T-helper 9 cell (primary cell): ENCODE measurements at places on chromosomes 7 and 10.
A peak's percentile ranks its signal among the peaks of the same experiment; 100 is the strongest.

GRCh38 chr7:113809581-113809980 lies 109.2 kb downstream of the PPP1R3A start:
- no peak for DNase-seq

DNA sequence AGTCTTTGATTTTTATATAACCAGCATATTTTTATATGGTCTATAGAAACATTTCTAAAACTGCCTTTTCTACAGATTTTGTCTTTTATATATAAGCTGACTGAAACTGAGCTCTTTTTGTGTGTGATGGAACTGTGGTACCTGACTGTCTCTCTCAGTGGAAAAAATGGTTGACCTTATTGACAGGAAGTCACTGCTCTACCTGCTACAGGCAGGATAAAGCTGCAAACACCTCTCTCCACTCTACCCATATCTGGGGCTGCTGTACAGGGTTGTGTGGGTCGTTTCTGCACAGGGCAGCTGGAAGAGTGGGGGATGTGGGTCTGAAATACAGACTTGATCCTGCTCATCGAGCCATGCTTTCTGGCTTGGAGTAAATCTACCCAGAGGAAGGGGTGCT lies 48.5 kb downstream of the BBS9 start:
- no peak for DNase-seq

- DNase-seq = no peak
Measured at GRCh38 chr10:5500162-5500670, 846 bp upstream of the CALML5 start.

- DNase-seq = no peak
Measured at GRCh38 chr7:49228426-49229098, 304.2 kb downstream of the CDC14C start.

DNA sequence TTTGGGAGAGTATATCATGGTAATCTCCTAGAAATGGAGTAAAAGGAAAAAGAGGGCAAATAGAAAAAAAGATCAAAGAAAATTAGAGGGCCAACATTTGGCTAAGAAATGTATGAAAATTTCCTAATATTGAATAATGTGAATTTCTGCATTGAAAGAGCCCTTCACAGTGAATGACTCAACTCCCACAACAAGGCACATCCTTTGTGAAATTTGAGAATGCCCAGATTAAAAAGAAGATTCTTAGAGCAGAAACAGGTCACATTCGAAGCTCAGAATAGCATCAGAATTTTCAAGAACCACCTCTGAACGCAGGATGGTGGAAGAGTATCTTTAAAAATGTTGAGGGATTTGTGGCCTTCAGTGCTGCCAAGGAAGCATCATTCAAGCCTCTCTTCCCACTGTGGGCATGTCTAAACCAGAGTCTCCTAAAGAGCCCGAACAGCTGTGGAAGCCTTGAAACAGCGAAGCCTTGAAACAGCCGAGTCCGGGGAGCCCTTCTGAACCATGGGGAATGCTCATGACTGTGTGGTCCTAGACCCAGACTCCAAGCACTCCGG lies 43.6 kb downstream of the GUSB start:
- DNase-seq = no peak

- DNase-seq = no peak
Measured at GRCh38 chr10:87507879-87508483, 3.3 kb downstream of the MINPP1 start.

GRCh38 chr10:52541006-52541473 lies 227.0 kb downstream of the DKK1 start:
- DNase-seq = no peak

DNA sequence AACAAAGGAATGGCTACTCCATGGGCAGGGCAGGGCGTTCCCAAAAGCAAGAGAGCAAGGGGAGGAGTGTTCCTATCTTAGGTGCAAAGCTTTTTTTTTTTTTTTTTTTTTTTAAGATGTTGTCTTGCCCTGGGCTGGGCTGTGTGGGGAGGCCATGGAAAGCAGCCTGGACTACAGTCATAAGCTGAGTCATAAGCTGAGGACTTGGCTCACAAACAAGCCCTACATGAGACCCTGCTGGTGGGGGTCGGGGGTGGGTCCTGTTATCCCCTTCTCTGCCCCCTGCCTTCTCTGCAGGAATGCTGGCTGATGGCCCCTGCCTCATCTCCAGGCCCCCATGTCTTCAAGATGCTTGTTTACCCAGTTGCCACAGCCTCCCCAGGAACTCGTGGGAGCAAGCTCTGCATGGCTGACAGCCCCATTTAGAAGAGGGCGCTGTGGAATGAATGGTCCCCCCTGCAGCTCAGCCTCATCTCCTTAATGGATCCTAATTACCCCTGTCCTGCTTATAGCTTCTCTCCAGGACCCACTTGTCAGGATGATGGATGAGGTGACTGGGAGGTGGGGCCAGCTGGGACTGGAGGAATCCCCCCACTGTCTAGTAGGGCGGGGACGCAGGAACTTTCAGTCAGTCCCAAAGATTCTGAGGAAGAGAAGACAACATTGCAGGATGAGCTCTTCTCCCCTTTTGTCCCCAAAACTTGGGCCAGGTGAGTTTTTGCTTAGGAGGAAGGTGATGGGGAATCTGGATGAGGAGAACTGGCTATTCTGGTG lies 340.8 kb upstream of the PODXL start:
- DNase-seq = no peak

- DNase-seq = no peak
Measured at GRCh38 chr10:84784749-84785148, 456.4 kb downstream of the CCSER2 start.

DNA sequence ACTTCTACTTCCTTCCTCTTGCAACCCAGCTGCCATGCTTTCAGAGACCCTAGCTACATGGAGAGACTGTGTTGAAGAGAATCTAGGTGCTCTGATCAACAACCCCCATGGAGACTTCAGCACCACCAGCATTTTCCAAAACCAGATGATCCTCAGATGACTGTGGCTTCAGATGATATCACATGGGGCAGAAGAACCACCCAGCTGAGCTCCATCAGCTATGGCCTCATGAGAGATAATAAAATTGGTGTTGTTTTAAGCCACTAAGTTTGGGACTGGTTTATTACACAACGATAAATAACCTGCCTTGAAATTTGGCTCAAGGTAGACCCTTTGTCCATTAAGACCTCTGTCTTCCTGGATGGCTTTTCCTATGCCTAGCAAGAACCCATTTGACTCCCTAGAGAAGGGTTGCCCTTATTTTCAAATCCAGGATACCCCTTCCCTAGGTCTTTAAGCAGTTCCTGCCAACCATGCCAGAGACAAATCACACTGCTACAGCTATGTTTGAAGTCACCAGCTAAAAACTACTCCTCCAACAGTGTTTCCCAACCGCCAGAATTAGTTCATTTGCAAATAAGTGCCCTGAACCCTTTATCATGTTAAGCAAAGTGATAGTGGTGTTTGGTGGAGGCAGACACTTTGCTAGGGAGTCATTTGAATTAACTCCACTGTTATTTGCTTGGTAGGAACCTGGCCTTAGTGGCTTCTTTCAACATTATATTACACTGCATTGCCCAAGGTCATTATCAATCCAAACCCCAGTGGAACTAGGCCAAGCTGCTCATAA lies 136.9 kb upstream of the PALS2 start:
- no peak for DNase-seq

GRCh38 chr10:21756707-21757106 lies 222.7 kb downstream of the MLLT10 start:
- DNase-seq = no peak

DNA sequence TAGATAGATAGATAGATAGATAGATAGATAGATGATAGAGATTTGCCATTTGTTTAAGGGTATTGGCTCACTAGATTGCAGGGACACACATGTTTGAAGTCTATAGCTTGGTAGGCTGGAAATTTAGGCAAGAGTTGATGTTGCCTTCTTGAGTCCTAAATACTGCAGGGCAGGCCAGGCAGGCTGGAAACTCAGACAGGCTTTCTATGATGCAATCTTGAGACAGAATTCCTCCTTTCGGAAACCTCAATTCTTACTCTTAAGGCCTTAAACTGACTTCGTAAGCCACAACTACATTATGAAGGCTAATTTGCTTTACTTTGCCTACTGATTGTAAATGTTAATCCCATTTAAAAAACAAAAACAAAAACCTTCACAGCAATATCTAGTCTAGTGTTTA lies 322.9 kb upstream of the AKR1E2 start:
- no peak for DNase-seq

GRCh38 chr10:78044699-78045098 lies 11.0 kb downstream of the RPS24 start:
- no peak for DNase-seq

DNA sequence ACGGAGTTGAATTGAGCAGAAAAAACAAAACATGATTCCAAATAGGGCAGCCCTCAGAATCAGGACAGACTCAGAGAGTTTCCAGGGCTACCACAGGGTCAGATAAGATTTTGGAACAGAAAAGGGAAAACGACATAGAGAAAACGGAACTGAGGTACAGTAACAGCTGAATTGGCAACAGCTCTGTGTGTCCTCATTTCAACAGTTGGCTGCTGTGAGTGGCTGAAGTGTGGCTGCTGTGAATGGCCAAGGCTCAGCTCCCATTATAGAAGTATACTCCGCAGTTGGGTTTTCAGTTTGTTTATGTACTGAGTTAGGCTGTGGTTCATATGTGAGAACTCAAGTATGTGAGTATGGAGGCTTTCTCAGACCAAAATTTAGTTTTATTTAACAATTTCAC lies 32.0 kb downstream of the ANTXRL start:
- no peak for DNase-seq

- DNase-seq = no peak
Measured at GRCh38 chr7:128692623-128693270, 20.7 kb downstream of the GARIN1A start.

DNA sequence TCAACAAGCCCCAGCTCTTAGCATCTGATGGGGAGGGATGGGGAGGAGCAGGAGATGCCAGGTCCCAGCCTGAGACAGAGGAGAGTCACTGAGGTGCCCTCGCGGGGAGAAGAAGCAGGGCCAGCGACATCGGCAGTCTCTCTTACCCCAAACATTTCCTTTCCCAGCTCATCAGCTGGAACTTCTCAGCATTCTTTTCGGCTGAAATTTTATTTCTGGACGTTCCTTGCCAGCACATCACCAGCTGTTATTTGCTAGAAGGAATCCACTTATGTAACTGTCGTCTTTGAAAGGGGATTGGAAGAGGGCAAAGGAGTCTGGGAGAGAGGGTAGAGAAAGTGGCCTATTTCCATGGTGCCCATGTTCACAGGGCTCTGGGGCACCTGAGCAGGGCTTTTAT lies 101.0 kb upstream of the SHH start:
- no peak for DNase-seq

GRCh38 chr10:113498997-113499396 lies 53.9 kb upstream of the HABP2 start:
- DNase-seq = no peak

- DNase-seq = peak; percentile 26
Measured at GRCh38 chr7:44489955-44490350, 505 bp downstream of the NUDCD3 start.

DNA sequence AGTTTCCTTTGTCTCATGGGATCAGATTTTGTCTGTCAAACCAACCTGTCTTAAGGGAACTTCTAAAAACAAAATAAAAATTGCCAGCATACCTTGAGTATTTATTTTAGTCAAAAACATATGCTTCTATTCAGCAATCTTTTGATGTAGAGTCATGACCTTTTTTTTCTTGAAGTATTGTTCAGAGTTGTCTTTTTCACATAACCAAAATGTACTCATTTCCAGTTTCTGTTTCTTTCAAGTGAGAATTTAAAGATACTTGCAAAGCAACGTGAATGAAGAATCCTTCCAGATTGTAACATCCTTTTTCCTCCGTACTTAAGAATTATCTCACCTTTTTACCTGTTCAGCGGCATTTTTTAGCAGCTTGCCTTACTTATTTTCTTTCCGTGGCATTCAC lies 37.8 kb downstream of the GNAI1 start:
- DNase-seq = no peak

DNA sequence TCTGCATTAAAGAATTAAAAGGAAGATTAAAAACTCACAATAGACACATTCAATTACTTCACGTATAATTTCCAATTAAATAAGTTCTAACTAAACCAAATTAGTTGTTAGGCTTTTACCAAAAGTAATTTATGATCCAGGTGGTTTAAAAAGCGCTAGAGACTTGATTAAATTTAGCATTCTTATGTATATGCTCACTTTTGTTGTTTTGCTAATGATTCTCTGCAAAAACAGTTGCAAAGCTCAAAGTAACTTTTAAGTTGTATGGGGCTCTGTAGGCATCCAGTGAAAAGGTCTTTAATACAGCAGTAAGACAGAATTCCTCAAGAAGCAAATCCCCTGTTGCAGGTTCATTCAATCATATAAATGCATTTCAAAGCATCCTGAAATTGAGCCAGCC lies 15.5 kb upstream of the PNPLA8 start:
- DNase-seq = no peak

- no peak for DNase-seq
Measured at GRCh38 chr10:89335226-89335625, 7.4 kb downstream of the IFIT3 start.

- no peak for DNase-seq
Measured at GRCh38 chr10:36493516-36493880, 631.9 kb upstream of the ANKRD30A start.

GRCh38 chr10:126691456-126691855 lies 21.0 kb upstream of the C10orf90 start:
- no peak for DNase-seq

GRCh38 chr10:120477743-120478141 lies 20.7 kb downstream of the PLPP4 start:
- no peak for DNase-seq

DNA sequence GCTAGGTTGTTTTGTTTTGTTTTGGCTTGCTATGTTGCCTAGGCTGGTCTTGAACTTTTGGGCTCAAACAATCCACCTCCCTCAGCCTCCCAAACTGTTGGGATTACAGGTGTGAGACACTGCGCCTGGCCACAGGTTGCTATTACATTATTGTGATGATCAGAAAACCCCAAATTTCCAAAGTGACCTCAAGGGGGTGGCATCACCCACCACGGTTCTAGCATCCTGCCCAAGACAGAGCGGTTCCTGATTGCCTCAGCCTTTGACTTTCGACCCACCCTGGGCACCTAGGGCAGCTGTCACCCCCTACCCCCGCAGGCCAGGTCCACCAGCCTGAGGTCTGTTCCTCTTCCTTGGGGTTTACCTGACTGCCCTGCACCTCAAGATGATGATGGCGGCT lies 28.4 kb downstream of the SBDS start:
- DNase-seq = no peak

GRCh38 chr7:1386623-1387220 lies 72.5 kb downstream of the MICALL2 start:
- no peak for DNase-seq

- DNase-seq = no peak
Measured at GRCh38 chr10:128165536-128165935, 39.3 kb upstream of the MKI67 start.
